Skin of body (tissue), 3 donors: ENCODE measurements at places on chromosomes 5 and 9. TPM values are rescaled to one million over a fixed set of nuclear protein-coding genes. Genes with fewer than 3 reads are reported as not detected.

TMEM252 gene
- not detected for total RNA-seq

SLC22A4 gene
- 2.6 TPM for total RNA-seq

DNA sequence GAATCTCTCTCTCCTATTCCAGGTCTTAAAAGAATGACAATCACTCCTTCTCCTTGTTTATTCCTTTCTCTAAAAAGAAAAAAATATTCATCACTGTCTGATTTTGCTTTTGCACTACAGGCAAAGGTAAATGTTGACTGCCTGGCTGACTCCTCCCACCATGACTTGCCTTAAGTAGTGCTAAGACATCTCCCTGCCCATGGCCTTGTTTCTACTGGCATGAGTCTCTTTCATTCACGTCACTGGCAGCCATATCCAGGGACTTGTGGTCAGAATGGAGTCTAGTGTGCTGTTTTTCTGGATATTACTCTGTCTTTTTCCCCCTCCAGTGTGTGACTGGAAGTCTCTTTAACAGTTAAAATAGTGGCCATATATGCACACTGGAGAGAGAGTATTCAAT lies 522.9 kb upstream of the DAB2 start:
- DNase-seq = no peak

DNA sequence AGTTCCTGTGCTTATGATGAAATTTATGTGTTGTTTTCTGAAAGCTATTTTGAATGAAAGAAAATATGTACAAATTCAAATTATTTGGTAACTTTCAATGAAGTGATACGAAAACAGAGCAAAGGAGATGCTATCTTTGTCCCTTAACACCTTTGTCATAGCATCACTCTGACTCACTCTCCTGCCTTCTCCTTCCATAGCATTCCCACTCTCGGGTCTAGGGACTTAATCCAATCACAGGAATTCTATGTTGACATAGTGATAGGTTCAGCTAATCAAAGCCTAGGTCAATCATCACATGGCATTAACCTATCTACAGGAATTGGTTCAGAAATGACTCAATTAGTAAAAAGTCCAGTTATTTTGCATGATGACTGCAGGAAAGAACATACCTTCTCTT lies 464.7 kb upstream of the RORB start:
- DNase-seq = no peak

GRCh38 chr9:2691212-2691611 lies 26.1 kb upstream of the KCNV2 start:
- DNase-seq = no peak

- DNase-seq = no peak
These were observed 84.9 kb upstream of the MYO10 start for GRCh38 chr5:17020678-17021601.

DNA sequence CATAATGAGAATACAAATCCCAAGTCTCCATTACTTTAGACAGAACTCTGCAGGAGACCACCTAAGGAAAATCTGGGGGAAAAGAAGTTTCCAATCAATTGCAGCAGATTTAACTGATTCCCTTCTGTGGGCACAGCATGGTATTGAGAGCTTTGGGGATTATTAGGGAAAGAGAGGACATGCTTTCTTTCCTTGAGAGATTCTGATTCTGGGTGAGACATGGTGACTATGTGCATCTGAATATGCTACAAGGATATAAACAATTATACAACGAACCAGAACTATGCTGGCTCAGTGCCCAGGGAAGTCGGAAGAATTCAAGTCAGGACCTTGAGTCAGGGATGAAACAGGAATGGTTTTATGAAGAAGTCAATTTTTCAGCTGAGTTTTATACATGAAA lies 183.7 kb downstream of the PDE4D start:
- peak; percentile 20 for DNase-seq

GRCh38 chr5:33308586-33308985 lies 132.2 kb upstream of the TARS1 start:
- no peak for DNase-seq

GRCh38 chr5:86833868-86834267 lies 216.1 kb downstream of the COX7C start:
- DNase-seq = no peak

DNA sequence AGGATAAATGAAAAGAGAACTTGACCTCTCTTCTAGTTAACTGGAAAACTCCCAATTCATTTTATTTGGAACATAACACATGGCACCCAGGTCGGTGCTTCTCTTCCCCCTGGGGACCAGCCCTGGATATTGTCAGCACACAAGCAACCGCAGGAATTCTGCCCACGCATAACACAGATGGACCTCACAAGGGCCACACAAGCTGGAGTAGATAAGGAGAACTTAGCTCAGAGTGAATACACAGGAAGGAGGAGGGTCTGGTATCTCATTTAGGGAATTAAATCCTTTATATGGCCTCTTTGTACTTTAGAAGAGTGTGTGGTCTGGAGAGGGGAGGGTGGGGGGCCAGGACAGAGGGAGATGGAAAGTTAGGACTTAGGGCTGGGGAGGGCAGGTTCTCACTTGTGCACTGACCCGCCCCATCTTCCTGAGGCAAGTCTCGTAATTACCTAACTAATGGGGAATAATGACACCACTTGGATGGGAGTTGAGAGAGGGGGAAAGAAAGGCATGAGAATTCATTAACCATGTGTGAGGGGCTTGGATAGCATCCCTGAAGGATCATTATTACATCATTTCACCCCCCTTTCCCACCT lies 341.2 kb upstream of the WWC1 start:
- no peak for DNase-seq

DNA sequence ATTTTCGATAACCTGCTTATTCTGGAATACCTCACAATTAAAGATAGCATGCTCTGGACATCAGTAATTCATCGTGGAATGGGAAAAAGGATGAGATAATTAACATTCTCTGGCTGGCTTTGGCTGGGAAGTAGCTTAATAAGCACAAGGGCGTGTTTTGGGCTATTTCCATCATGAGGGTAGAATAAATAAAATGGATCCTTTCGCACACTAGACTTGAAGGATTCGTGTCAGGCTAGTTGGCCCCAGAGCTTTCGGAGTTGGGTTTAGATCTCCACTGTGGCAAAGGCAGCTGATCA lies 151.2 kb upstream of the ADRA1B start:
- no peak for DNase-seq

DNA sequence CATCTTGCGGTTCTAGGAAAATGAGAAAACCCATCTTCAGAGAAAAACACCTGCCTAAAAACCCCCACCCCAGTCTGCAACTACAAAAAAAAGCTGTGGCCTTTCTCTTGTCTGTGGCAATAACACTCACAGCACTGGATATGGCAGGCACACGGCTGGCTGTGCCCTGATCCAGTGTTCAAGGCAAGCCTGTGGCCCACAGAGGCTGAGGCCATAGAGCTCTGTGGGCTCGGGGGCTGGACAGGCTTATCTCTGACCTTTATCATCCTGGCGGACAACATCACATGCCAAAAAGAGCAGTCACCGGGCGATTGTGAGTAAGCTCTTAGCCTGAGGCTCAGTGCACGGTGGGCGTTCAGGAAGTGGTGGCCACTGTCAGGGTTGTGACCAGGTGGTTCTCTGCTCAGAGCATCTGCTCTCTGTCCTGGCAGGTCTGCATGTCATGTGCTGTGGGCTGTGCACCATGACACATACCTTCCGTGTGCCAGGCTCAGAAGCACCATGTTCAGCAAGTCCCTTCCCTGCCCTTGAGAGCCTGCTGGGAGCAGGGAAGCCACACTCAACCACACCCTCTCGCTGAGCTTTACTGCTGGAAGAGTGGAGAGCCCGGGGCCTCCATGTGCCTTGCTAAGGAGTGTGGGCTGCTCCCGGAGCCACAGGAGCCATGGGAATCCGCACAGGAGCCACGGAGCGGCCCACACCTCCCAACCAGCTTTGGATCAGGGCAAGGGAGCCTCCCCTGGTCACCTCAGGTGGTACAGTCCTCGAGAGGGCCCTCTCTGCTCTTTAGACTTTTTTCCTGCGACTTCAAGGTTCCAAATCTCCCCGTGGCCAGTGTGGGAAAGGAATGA lies 34.6 kb upstream of the WDR38 start:
- DNase-seq = no peak

GRCh38 chr9:23790351-23791260 lies 35.4 kb downstream of the ELAVL2 start:
- DNase-seq = no peak

DNA sequence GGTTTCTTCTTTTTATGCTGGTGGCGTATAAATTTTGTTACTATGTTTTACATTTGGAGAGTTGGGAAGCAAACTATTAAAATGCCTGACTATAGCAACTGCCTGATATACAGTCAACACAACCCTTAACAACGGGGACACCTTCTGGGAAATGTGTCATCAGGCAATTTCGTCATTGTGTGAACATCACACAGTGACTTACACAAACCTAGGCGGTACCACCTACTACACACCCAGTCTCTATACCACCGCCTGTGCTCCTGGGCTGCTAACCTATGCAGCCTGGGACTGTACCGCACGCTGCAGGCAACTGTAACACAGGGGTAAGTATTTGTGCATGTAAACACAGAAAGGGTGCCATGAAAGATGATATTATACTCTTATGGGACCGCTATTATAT lies 1.3 kb upstream of the CDHR2 start:
- no peak for DNase-seq

DNA sequence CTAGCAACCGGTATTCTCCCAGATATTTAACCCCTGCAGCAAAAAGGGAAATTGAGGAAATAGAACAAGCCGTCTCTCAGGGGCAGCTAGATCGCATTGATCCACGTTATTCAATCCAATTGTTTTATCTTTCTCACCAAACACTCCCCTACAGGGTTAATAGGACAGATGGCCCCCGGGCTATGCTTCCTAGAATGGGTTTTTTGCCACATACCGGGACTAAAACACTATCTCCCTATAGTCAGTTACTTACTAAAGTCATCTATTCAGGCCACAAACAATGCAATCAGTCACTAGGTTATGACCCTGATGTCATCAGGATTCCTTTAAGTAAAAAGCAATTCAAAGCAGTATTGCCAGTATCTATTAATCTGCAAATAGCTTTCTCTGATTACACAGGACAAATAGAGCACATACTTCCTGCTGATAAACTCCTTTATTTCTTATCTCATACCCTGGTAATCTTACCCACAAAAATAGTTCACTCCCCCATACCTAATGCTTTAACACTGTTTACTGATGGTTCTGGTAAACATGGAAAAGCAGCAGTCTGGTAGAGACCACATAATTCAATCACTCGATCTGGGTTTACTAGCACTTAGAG lies 159.0 kb downstream of the CPLANE1 start:
- DNase-seq = no peak

DNA sequence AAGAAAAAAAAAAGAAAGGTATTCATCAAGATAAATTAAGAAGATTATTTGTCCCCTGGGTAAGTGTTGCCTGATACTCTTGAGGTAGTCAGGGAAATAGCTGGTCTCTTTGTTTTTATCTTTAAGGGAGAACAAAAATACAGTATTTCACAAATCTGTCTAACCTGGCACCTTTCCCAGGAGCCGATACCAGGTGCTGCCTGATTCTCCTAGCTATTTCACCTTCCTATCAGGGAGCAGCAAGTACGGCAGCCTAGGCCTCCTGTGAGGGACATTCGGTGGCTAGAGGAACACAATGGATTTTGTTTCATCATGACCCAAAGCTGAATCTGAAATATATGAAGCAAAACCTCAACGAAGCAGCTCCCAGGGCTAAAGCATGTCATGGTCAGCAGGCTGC lies 86.0 kb downstream of the TARS1 start:
- no peak for DNase-seq

GRCh38 chr5:175766963-175767362 lies 104.4 kb upstream of the CPLX2 start:
- no peak for DNase-seq

DNA sequence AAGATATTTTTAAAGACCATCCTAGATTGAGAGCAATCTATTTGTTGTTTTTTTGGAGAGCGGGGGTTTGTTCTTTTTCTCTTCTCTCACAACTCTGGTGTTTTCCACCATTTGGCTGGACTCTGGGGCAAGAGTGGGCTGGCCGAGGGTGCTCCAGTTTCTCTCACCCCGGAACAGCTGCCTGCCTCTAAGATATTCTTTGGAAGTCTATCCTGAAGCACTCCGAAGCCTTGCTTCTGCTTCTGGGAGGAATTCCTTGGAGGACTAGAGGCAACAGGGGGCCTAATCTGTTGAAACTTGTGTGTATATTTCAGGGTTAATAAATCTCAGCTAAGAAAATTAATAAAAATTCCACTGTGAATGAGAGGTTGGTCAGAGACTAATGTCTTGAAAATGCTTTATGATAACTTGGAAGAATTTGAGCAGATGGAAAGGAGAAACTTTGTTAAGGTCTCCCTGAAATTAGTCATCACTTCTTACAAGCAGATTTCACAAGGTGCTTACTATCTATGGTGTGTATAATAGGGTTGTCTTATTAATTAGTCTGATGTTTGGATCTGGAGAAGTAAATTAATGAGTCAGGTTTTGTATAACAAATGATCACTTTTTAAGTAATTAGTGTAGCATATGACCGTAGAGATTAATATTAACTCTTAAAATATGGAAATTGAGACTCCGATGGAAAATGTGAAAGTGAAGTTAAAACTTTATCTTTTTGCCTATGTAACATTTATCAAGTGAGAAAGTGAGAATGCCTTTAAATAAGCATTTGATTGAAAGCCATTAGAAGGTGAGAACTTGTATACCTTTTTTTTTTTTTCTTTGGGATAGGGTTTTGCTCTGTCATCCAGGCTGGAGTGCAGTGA lies 4.0 kb downstream of the MAN2A1 start:
- no peak for DNase-seq

DNA sequence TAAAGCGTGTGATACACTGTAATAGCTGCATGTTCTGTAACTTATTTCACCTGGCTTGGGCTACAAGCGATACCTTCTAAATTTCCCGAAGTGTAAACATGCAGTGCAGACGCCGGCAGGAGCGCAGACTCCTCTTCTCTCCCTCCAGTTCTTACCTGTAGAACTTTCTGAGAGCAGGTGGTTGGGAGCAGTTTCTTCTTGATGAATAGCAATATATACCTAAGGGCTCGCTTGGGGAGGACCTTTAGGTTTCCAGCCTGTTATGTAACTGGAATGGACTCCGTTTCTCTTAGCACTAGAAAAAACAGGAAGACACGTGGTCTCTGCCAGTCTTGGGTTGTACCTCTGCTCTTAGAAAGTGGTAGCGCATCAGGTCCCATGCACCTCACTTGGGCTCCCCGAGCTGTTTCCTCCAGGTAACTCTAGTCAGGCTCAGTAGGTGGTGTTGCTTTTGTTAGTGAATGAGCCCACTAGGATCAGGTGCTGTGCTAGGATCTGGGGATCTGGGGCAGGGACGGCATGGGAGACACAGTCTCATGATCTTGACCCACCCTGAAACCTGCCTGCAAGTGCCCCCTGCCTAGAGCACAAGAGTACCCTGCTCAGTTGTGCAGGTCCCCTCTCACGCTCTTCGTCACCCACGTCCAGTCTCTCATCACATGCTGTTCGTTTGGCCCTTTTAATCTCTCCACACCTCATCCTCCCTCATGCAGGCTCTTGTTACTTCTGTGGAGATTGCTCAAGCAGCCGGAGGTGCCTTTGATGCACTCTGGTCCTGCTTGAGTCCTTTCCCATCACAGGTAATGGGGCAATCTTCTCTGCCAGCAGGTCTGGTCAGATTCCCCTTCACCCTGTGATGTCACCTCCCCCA lies 2.8 kb downstream of the TENT4A start:
- no peak for DNase-seq

DNA sequence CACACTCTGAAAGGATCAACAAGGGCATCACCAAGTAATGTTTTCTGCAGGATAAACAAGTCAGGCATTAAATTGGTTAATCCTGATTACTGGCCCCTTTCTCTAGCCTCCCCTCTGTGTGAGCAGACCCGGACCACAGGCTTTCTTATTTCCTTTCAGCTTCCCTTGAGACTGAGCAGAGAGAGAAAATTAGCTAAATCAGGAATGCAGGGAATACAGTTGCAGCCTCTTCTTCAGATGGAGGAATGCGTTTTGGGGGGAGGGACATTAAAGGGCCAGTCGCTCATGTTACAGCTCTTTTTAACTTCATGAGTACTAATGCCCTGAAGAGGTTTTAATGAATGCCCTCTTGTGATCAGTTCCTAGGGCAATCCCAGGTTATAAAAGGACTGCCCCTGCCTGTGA lies 19.8 kb downstream of the PCDHAC2 start:
- peak; percentile 74 for DNase-seq
